ENCODE measurements at places on chromosomes 16 and 17.

DNA sequence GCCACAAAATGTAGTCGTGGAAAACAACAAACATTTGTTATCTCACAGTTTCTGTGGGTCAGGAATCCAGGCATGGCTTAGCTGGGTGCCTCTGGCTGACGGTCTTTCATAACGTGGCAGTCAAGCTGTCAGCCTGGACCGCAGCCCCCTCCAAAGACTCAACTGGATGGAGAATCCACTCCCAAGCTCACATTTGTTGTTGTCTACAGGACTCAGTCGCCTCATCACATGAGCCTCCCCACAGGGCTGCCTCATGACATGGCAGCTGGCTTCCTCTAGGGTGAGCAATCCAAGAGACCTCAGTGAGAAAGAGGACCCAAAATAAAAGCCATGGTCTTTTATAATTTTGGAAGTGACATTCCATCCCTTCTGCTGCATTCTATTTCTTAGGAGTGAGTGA is 34.7 kb upstream of the AKAP1 start:
- no peak for DNase-seq

- no peak for DNase-seq
Measured at GRCh38 chr17:63631062-63631461, 8.8 kb downstream of the MAP3K3 start.

- DNase-seq = no peak
Measured at GRCh38 chr17:36942019-36942599, 4.8 kb downstream of the LHX1 start.

GRCh38 chr17:33459078-33459940 is 166.2 kb upstream of the ASIC2 start:
- DNase-seq = no peak

GRCh38 chr16:24349320-24349719 is 93.2 kb downstream of the CACNG3 start:
- DNase-seq = no peak

DNA sequence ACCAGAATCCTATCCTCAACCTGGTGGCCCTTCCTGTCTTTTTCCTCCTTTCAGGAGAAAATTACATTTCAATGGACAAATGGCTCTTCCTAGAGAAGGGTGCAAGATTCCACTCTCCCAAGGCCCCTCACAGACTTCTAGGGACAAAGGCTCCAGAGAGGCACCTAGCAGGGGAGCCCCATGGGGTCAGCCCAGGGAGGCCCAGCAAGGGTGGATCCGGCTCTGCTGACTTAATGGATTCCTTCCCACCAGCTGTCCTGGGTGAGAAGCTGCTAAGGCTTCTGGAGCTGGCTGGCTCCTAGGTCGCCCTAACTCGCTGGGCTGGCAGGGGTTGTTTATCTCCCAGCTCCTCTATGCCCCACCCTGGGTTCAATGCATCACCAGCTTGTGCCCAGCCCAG is 152.4 kb downstream of the ZNF423 start:
- no peak for DNase-seq

DNA sequence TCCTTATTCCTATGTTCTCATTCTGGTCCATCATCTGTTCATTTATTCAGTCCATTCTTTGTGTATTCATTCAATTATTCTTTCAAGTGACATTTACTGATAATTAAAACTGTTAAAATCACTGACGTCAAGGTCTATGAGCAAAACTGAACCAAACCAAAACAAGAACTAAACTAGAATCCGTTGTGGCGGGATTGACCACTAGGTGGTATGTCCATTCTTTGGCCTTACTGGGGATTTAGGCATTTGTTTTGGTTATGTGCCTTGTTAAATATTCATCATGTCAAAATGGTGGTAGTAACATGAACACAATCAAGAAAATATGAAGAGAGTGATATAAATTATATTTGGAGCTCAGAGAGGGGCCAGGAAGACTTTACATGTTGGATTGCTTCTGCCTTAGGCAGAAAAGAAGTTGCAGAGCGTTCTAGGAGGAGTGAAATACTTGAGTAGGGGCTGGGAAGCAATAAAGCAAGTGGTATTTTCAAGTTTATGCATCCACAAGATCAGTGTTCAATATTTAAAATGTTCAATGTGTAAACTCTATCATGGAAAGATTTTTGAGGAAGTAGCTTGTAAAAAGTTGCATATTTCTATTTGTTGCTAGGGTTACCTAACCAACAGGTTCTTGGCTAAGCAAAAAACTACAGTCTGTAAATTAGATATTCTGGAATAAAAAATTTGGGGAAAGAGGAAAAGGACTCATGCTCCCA is 129.0 kb downstream of the CDH13 start:
- no peak for DNase-seq

- no peak for DNase-seq
Measured at GRCh38 chr17:29099527-29099926, 56.6 kb downstream of the PIPOX start.

DNA sequence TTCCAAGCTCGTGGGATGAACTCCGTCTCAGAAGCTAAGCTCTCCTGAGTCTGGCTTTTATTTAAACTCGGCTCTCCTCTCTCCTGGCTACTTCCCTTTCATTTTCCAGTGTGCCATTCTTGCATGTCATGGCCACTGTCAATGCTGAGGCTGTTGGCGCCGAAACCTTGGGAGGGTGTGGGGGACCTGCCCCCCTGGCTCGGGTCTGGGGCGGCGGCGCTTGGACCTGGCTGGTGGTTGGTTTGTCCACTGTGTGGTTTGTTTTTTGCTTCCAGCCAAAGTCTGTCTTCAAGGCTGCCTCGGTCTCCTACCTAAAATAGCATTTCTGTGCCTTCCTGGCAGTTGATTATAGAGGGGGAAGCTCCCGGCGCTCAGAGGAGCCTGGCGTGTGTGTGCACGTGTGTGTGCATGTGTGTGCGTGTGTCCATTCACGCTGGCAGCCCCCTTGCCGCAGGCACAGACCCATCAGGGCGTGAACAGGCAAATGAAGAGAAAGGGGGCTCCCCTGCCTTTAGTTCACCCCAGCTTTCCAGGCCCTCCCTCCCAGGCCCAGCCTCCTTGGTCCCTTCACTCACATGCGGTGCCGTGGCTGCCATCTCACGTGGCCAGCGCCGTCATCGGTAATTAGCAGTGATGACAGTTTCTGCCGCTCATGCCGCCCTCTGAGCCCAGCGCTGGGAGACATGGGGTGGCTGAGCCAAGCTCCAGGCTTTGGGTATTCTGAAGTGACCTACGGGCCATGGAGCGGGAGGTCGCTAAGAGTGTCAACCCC is 179.9 kb downstream of the SEC14L1 start:
- DNase-seq = no peak

GRCh38 chr16:81521141-81521626 is 76.6 kb downstream of the CMIP start:
- DNase-seq = no peak

DNA sequence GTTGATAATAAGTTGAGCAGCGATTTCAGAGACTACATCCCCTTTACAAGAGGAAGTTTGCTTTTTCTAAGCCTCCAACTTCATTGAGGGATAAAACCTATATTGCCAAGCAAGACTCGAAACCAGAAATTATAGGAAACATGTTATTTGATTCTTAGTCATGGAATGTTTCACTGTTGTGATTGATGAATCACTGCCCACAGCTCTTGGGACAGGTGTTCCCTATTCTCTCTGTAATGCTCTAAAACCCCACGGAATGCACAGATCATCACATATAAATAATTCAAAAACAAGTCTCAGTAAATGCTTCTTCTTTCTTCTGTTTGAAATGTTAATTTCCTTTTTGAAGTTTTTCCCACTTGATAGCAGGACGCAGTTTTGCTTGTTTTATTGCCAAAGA is 809.5 kb upstream of the GOT2 start:
- peak; percentile 40 for DNase-seq

GRCh38 chr17:41301916-41302901 is at the start of gene KRTAP29-1:
Gene KRTAP29-1, minus strand, starts transcription at chr17:41302851. Its CDS starts 0 bp downstream, at chr17:41302851.
- DNase-seq = no peak

DNA sequence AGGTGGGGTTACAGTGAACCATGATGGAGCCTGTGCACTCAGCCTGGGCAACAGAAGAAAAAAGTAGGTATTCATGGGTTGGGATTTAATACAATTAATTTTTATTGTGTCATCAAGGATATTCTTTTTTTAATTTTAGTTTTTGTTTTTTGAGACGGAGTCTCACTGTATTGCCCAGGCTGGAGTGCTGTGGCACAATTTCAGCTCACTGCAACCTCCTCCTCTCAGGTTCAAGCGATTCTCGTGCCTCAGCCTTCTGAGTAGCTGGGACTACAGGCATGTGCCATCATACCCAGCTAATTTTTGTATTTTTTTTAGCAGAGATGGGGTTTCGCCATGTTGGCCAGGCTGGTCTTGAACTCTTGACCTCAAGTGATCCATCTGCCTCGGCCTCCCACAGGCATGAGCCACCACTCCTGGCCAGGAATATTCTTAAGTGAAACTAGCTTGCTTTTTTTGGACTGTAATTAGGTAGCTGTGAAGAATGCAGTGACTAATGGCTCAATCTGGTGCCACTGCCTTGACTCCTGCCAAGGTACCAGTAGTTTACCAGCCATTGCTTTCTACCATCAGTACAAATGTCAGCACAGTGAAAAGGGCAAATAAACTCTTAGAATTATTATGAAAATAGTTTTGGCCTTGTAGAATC is 4.8 kb downstream of the PPM1D start:
- peak; percentile 29 for DNase-seq

DNA sequence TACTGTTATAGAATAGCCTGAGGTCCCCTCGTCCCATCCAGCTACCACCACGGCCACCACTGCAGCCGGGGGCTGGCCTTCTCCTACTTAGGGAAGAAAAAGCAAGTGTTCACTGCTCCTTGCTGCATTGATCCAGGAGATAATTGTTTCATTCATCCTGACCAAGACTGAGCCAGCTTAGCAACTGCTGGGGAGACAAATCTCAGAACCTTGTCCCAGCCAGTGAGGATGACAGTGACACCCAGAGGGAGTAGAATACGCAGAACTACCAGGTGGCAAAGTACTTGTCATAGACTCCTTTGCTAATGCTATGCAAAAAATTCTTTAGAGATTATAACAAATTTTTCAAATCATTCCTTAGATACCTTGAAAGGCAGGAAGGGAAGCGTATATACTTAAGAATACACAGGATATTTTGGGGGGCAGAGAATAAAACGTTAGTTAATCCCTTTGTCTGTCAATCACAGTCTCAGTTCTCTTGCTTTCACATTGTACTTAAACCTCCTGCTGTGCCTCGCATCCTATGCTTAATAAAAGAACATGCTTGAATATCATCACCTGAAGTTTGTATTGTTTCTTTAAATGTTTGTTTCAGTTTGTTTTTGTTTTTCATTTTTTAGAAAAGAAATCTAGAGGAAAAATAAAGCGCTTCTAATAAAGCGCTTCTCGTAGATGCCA is 388.3 kb downstream of the MAF start:
- no peak for DNase-seq

- no peak for DNase-seq
Measured at GRCh38 chr17:1241929-1242328, 28.3 kb upstream of the BHLHA9 start.

GRCh38 chr17:27357236-27357635 is 63.3 kb downstream of the WSB1 start:
- DNase-seq = no peak

GRCh38 chr16:11700264-11701029 is 32.2 kb downstream of the SNN start:
- no peak for DNase-seq

GRCh38 chr16:77971306-77972061 is 50.9 kb upstream of the CLEC3A start:
- DNase-seq = peak; percentile 54

All from RWPE1 (cell line).